ENCODE measurements at places on chromosomes 12 and 14.

DNA sequence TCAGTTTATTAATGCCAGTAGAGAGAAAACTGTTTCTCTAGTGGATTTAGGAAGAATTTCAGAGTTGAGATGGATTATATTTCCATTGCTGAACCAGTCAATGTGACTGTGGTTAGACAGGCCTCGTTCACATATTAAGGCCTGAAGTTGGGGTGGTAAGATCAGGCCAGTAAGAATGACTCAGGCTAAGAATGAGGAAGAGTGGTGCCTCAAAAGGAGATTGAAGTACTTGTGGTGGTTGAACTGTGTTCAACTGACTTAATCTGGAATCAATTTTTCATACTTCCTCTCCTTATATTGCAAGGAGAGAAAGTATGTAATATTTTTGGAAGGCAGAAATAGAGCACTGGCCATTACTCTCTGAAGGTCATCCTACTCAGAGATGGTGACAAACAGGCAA lies 37.8 kb upstream of the ATF7IP start:
- DNase-seq: no peak

DNA sequence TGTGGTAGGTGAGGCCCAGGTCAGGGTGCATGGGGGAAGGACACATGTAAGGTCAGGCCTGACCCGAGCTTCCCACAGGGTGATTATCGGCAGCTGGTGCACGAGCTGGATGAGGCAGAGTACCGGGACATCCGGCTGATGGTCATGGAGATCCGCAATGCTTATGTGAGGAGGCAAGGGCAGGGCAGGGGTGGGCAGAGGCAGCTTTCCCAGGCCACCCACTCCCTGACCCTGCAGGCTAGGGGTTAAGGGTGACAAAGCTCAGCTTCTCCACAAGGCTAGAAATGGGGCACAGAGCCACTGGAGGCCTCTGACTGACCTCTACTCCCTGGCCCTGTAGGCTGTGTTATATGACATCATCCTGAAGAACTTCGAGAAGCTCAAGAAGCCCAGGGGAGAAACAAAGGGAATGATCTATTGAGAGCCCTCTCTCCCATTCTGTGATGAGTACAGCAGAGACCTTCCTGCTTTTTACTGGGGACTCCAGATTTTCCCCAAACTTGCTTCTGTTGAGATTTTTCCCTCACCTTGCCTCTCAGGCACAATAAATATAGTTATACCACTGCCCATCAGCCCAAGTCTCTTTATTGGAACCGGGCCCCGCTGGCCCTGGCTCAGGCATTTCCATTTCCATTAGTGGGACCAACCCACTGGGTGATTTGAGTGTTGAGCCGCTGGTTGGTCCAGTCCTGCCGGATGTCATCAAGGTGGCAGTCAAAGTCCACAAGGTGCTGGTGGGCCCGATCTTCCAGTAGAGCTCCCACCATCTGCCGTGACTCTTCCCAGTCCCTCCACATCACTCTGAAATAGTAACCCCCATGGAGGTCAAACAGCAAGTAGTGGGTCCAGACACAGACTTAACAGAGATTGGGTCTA lies 2.6 kb downstream of the PSME1 start:
- no peak for DNase-seq

DNA sequence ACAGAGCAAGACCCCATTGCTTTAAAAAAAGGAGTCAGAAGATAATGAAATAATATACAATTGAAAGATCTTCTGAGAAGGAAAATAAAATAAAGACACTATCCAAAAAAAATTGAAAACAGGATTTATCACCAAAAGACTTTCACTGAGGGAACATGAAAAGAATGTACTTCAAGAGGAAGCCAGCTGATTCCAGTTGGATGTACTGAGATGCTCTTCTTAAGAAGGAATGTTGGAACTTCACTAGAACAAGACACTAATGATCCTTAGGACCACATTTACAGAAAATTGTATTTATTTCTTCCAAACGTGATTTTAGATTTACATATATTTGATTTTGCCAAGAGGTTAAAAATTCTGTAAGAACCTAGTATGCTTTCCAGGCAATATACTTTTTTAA lies 65.6 kb upstream of the CNOT2 start:
- no peak for DNase-seq

DNA sequence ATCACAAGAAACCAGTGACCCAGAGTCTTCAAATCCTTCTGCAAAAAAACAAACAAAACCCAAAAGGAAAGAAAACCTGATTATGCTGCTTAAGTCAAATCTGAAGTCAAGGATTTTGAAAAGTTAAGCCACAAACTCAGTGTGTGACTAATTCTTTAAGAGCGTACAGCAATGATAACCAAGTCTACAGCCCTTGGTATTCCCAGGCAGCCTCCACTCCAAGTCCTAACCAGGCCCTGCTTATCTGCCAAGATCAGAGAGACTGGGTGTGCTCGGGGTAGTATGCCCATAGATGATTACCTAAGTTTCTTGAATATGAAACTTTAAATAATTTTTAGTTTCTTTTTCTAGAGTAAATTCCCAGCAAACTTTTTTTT lies 13.1 kb downstream of the PGAM5 start:
- no peak for DNase-seq

DNA sequence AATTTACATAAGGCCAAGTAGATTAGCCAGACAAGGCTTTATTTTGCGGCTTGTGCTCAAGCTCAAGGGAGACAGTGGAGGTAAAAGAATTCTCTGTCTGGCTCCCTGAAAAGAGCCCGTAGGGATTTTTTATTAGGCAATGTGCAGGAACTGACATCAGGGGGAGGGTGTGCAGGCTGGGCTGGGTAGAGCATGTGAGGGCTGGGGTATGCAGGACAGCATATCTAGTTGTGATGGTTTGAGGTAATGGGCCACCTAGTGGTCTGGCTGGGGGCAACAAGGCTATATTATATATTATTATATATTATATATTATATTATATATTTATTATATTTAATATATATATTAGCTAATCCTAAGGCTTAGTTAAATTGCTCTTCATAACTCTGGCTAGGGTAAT lies 102.1 kb downstream of the TMEM117 start:
- no peak for DNase-seq

DNA sequence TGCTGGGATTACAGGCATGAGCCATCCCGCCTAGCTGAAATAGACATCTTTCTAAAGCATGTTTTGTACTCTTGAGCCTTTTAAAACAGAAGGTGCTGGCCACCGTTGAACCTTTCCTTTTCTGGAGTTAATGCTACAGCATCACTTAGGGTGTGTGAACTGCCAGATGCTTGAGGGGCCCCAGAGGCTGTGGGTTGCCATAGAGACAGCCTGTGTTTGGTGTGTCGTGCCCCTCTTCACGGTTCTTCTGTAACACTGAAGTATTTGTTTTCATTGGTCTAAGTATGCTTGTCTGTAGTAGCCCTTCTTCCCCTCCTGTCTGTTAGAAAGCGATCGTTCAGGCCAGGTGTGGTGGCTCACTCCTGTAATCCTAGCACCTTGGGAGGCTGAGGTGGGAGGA lies 30.8 kb downstream of the PLEKHG3 start:
- DNase-seq: no peak

GRCh38 chr12:130331146-130331545 lies 6.5 kb upstream of the PIWIL1 start:
- DNase-seq: no peak

GRCh38 chr12:71536939-71537622 lies 97.5 kb downstream of the LGR5 start:
- DNase-seq: no peak

Data from T-helper 2 cell (primary cell).